ENCODE measurements at places on chromosomes 5 and 9. TPM values are rescaled to one million over a fixed set of nuclear protein-coding genes. Genes with fewer than 3 reads are reported as not detected.

ANGPTL2 gene
- not detected for total RNA-seq

HMCN2 gene
- not detected for total RNA-seq

CDK7 gene
- 29.1 TPM for total RNA-seq

FOXD4L5 gene
- total RNA-seq, result 0.27 TPM

IL5 gene
- 0.25 TPM for total RNA-seq

RHOBTB3 gene
- 0.74 TPM for total RNA-seq

NEUROG1 gene
- total RNA-seq, result not detected

SPATA31C1 gene
- total RNA-seq, result not detected

C9orf152 gene
- not detected for total RNA-seq

DNA sequence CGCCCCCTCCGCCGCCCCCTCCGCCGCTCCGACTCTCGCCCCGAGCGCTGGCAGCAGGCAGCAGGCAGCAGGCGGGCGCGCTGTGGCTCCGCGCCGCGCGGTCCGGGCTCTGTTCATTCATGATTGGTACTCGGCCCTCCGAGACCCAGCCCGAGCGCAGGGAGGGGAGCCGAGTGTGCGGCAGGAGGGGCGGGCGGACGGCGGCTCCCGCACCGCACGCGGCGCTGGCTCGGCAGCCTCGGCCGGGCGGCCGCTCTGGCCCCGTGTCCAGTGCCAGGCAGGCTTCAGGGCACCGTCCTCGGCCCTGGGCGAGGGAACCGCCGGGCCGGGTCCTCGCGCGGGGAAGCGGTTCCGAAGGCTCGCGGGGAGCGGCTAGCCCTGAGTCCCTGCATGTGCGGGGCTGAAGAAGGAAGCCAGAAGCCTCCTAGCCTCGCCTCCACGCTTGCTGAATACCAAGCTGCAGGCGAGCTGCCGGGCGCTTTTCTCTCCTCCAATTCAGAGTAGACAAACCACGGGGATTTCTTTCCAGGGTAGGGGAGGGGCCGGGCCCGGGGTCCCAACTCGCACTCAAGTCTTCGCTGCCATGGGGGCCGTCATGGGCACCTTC, at the start of gene KCNIP1:
KCNIP1 (plus strand) TSS at position 31 of the 607 bp plus-strand sequence.
- DNase-seq, result no peak

DNA sequence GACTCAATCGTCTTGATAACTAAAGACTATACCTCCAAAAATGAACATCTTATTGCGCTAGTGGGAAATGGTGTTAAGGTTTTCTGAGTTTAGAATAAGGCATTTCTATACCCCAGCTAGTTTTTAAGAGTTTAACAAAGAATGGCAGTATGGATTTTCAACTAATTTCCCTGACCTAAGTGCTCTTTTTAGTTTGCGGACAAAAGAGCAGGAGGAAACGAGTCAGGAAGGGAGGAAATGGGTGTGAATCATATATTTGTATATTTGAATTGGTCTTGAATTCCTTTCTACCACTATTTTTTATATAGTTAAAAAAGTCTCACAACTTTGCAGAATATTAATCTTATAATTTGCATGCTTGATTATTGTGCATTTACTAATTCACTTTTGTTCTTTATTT, 516.3 kb upstream of the ZNF608 start:
- no peak for DNase-seq

GRCh38 chr5:150272531-150272930, 17.0 kb downstream of the CAMK2A start:
- DNase-seq, result no peak

DNA sequence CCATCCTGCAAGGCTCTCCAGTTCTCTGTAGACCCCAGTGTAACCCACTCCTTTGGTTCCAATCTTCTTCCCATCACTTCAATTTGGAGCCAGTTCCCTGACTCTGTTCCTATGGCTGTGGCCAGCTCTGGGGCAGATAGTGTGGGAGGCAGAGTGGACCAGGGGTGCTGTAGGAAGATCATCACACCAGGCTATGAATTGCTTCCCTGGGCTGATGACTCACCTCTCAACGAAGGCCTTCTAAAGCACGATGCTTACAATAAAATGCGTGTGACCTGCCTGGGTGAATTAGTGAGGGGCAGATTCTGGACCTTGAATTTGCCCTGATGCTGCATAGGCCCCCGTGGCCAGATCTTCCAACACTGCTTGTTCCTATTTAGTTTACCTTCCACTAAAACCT, 289.7 kb downstream of the FBXL7 start:
- DNase-seq, result no peak

DNA sequence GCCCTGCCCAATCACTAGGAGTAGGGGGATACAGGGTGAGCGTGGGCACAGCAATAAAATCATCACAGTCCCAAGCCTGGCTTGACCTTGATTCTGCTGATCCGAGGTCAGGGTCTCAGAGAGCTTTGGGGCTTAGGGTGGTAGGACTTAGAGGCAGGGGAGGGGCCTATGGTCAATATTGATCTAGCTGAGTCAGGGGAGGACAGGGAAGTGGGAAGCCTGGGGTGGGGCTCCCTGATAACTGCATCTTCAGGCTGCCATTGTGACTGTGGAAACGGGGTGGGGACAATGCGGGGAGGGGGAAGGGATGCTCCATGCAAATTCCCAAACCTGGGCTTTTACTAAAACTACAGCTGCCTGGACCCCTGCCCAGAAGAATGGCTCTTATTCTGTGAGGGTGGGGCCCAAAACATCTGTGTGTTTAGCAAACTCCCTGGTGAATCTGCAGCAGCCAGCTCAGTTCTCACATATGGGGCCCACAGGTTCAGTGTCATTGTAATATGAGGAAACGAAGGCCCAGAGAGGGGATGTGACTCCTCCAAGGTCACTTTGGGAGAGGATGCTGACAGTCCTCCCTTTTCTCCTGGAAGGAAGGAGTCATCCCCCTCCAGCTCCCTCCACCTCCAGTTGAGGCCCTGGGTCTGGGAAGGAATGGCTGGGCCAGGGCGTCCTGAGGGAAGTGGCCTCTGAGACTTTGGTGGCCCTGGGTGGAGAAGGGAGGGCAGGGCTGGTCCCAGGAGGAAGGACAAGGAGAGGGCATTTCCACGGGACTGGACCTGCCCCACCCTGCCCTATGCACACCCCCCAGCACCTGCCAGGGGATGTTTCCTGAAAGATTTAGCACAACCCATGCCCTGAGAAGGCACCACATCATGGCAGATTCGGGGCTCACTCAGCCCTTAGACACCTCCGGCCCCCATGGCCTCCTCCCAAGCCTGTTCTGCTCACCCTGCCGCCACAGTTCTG, 26.4 kb downstream of the SLC6A7 start:
- DNase-seq, result no peak

GRCh38 chr9:96139592-96140295, 162.2 kb downstream of the HSD17B3 start:
- DNase-seq, result no peak

DNA sequence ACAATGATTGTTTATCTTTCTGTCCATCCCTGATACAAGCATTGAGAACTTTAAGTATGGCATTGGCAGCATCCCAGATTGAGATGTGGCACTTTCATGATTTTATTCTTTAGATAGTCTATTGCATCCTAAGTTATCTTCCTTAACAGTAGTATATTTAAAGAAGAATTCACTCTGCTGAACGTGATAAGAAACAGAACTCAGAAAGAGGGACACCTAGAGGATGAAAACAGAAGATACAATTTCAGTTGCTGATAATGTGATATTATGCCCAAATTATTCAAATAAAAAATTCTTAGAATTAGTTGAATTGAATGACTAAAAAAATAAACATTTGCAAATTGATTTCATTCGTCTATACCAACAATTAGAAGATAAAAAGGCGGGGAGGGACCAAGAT, 218.1 kb upstream of the DMRTA1 start:
- DNase-seq, result no peak

DNA sequence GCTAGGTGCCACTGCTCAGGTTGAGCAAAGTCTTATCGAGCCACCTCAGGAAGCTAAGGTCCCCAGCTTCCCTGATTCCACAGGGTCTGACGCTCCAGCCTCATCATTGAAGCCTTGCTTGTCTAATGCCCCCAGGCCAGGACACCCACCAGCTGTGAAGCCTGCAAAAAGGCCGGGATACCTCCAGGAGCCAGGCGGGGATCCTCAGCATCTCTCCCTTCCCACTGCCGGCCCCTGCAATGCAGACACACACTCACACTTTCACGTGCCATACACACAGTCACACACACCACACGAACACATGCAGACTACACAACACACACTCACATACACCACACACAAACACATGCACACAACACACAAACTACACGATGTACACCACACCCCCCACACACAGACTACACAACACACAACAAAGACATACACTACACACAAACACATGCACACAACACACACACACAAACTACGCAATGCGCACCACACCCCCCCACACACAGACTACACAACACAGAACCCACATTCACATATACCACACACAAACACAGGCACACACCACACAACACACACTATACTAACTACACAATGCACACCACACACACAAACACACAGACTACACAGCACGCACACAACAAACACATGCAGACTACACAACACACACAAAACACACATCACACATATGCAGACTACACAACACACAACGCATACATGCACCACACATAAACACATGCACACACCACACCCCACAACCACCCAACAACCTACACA, 17.8 kb upstream of the S1PR3 start:
- DNase-seq, result no peak

GRCh38 chr9:134477342-134477925, 151.2 kb downstream of the RXRA start:
- no peak for DNase-seq

DNA sequence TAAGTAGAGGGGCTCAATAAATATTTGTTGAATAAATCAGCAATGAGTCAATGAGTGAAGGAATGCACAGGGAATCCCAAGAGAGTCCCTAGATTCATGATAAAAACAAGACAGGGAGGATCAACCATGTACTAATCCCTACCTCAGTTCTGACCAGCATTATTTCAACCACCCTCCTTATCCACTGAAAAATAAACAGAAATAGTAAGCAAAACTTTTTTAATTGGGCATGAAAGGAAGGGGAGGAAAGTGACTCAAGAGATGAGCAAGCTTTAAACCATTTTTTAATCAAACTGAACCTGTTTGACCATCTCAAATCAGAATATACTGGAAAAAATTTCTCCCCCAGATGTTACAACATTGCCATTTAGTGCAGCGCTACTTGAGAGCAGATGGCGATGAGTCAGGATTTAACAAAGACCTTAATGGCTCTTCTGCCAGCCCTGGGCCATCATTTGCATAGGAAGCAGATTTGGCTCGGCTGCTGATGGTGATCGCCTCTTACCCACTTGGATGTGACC, 194.8 kb upstream of the SLC30A5 start:
- DNase-seq, result no peak

DNA sequence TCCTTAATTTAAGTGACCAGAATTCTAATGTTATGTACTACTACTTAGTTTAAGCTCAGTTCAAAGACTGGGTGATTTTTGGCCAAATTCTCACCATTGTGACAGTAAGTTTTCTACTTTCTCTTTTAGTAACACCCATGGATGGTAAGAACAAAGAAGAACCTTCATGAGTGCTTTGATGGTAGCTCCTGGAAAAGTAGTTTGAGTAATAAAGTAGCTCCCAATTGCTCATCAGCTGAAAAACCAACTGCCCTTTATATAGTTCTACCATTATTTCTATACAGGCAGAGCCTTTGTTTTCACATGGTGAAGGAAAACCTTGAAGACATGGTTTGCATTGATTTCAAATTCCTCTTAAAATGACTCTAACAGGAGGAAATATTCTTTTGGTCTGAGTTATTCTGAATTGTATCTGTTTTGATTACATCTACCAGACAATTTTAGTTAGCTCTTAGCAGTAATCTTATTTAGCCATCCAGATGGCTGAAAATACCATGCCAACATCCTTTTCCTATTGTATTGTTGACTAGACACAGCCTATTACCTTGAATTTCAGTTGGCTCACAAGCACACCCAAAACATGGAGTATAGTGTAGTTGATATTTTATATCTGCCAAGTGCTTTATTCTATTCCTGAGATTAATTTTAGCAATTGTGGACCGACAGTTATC, 23.7 kb upstream of the STARD4 start:
- DNase-seq, result no peak

- no peak for DNase-seq
Observed at GRCh38 chr5:23029290-23029689, 176.1 kb upstream of the CDH12 start.

DNA sequence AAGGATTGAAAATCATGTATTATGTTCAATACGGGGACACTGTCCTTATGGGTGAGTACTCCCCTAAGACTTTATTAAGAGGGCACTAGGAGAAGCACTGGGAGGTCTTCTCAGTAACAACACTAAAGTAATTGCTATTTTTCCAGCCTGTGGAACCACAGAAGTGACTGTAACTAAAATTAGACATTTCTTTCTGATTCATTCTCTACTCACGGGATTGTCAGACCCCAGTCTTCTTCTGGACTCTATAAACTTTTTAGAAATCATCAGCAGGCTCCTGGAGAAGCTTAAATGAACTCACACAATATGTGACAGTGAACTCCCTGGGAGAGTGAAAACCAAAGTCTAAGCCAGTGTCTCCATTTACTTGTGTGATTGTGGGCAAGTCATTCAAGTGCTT, 14.5 kb downstream of the TLR4 start:
- DNase-seq, result no peak

DNA sequence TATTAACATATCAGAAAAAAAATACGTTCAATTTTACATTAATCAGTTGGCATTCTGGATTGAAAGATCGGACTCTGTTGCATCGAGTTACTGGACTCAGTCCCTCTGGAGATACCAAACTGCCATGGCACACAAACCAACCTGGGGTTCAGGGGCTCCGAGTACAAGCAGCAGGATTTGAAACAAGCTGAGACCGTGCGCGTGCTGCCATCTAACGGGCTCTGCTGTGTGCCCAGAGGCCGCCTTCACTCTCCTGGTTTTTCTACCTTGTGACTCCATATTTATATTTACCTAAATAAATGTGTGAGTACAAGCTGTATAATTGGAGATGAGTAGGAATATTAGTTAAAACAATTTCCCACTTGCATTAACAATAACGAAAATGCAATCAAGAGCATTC, 48.2 kb downstream of the ANXA1 start:
- DNase-seq, result no peak

DNA sequence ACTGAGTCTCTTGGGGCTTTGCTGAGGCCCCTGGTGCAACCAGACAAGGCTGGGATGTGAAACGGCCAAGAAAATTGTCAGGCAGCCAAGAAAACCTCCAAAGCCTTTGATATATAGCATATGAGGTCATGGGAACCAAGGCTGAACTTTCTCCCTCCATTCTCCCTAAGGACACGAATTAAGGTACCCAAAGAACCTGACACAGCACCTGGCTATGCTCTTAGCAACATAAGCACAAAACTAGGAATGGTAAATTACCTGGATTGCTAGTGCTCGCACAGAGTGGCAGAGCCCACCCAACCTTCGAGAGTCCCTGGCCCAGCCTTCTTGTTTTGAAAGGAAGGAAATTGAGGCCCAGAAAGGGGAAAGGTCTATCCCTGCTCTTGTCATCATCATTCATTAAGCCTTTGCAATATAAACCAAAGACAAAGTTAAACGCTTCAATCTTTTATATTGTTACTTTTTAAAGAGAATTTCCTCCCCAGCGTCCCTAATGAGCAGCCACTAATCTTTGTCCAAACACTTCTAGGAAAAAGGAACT, 220.0 kb upstream of the NR4A3 start:
- no peak for DNase-seq

GRCh38 chr5:81646469-81646995, 104.4 kb downstream of the SSBP2 start:
- no peak for DNase-seq

All from activated CD4-positive, alpha-beta T cell treated with anti-CD3 and anti-CD28 coated beads, Interleukin-2, amount 10 ng/mL, durations not matched to agents 7 days and 5 days (primary cell).